ENCODE measurements at places on chromosomes 2 and 18.

GRCh38 chr2:176123411-176124109, 1.0 kb downstream of the HOXD9 start:
- DNase-seq = no peak

DNA sequence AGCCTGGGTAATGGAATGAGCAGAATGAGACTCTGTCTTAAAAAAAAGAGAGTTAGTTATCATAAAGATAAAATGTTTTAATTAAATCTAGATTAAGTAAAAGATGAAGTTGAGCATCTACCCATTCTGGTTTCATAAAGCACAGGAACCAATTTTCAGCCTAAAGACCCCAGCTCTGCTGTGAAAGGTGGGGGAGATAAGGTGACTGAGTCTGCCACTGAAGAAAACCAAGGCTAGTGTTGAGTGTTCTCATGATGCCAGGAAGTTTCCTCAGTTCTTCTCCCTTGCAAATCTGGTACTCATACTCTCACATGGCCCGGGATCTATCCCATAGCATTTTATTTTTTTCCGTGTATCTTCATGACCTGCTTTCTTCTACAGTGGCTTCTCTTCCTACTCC, 10.4 kb upstream of the CXCR4 start:
- no peak for DNase-seq

DNA sequence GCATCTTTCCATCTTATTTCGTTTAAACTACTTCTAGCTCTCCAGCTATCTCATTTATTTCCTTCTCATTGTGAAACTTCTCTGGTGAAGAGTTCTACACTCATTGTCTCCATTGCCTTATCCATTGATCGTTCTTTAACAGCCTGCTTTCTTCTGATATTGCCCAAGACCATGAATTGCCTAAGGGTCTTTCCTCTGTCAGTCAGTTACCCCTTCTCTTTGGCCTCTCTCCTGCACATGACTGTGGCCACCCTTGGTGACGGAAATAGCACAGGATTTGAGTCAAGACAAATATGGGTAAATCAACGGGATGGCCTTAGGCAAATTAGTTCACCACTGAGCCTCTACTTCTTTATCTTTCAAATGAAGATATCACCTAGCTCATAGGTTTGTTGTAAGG, 26.6 kb downstream of the NHEJ1 start:
- no peak for DNase-seq

DNA sequence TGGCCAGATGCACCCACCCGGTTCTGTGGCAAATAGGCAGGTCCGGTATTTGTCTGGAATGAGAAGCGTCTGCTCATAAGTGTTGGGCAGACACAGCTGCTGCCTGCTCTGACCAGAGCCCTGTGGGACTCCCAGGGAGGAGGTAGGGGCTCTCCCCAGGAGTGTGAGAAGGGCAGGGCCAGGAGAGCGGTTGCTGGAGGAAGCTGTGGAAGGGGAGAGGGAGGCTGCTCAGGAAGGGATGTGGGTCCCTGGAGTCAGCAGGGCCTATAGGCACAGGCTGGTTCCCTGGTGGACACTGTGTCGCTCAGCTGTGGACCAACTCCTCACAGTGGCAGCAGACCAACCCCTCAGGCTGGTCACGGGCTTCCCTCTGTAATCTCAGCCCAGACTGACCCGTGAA, 109.2 kb downstream of the DYSF start:
- no peak for DNase-seq

DNA sequence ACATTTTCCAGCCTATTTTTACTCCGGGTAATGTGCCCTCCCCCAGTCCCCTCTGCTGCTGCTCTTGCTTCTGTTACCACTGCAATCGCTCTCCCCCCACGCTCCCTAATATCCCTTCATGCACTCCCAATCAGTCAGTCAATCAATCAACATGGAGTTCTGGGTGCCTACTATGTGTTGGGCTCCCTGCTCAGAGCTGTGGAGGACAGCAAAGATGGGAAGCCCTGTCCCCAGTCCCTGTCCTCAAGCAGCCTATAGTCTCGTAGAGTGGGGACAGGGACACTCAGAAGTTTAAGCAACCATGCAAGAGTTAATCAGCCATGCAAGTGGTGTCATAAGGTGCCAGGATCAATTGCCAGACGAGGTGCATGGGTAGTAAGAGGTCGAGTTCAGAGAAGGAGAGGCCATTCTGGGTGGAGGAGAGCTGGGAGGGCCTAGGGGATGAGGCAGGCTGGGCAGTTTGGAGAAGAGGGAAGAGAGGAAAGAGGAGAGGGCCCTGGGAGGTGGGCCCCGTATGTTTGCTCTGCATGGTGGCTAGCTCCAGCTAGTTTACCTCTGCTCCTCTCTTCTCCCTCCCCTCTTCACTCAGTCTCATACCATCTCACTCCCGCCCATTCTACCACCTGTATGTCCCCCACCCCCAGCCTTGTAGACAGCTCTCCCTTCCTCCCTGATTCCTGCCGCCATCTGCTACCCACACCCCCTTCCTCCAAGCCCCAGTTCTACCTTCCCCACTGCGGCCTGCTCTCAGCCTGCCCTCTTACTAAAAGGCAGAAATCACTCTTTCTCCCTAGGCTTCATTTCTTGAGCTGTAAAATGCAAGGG, 3.9 kb downstream of the ASIC4 start:
- DNase-seq = no peak

GRCh38 chr2:25342372-25343186, 854 bp upstream of the DNMT3A start:
- DNase-seq = no peak

- DNase-seq = no peak
Observed at GRCh38 chr2:37895140-37895539, 29.9 kb upstream of the RMDN2 start.

DNA sequence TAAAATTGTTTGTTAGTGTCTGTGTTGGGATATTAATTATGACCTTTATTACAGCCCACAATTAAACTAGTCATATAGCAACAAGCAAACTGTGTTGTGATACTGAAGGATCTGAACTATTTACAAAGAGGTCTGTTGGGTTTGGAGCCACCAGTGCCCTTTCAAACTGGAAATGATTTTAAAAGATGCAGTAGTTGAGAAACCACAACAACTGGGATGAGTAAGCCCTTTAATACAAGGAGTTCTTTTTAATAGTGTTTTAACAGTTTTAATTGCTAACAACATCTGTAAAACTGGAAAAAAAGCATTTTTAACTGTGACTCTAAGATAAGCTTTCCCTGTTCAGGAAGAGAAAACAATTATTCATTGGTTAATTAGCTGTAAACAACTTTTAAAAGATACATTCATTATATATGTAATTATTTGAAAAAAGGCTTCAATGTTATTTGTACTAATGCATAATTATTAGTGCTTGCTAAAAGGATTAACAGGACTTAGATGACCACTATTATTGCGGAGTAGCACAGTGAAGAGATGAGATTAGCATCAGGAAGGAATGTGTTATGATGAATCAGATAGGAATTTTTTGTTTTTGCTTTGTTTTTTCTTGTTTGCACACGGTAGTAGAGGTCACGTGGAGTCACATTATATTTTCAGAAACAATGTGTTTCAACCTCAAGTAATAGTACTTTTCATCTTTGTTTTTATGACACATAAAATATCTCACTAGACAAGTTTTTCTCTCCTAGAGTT, 392.7 kb upstream of the FANCL start:
- DNase-seq = no peak

GRCh38 chr2:33810046-33810835, 211.1 kb upstream of the FAM98A start:
- no peak for DNase-seq

DNA sequence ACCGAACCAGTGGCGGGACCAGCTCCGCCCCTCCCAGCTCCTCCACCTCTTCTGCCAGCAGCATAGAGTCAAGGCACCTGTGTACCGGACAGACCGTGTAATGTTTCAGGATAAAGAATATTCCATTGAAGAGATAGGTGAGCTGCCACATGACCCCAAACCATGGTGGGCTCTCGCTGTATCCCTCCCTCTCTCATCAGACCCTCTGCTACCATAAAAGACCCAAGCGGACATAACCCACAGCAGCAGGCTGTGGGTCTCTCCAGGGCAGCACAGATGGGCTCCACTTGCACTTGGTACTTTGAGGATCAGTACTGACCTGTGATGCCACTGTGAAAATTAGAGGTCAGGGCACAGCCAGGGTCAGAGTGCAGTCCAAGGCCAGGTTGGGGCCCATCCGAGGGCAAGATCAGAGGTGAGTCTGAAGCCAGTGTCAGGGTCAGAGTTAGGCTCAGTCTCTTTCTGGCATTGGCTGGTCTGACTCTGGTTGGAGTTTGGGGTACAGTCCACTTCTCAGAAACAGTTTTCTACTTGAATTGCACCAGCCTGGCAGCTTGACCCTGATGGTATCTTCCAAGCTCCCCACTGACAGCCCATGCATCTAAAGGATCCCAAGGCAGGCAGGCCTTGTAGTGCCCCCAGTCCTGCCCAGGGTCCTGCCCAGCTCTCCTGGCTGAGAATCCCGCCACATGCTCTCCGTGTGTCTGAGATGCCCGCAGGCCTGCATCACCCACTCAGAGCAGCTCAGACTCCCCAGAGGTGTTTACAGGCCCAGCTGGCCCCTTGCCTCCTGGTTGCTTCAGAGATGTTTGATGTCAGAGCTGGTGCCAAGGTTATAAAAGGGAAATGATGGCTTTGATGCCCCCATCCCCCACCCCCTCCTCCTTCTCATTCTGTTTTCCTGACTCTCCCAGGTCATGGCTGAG, 212.1 kb downstream of the DYSF start:
- DNase-seq = no peak

- DNase-seq = no peak
Observed at GRCh38 chr2:126719833-126720351, 63.9 kb downstream of the GYPC start.

DNA sequence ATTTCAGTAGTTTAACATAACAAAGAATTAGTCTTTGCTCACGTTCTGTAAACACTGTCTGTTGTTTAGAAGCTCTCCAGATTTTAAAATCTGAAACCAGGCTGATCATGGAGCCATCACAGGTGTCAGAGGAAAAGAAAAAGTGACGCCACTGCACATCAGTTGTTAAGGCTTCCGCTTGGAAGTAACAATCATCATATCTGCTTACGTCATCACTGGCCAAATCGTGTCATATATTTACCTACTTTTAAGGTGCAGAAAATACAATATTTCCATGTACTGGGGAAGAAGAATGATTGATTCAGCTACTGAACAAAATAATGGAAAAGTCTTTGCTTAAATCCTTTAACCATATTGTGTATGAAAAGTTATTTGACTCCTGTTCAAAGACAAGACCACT, 382.6 kb upstream of the MC4R start:
- no peak for DNase-seq

GRCh38 chr2:174688079-174688478, 76.2 kb downstream of the CHRNA1 start:
- DNase-seq = no peak

- DNase-seq = no peak
Observed at GRCh38 chr2:156539086-156539860, 103.1 kb downstream of the GPD2 start.

DNA sequence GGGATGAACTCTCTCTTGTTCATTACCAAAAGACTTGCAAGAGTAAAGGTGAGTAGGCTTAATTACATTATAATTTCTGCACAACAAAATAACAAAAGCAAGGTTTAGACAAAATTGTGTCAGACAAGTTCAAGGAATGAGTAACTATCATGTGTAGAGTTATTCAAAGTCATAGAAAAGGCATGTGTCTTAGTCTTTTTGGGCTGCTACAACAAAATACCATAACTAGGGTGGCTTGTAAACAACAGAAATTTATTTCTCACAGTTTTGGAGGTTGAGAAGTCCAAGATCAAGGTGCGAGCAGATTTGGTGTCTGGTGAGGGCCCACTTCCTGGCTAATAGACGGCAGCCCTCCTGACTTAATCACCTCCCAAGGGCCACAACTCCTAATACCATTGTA, 37.6 kb downstream of the IL1R2 start:
- DNase-seq = no peak

DNA sequence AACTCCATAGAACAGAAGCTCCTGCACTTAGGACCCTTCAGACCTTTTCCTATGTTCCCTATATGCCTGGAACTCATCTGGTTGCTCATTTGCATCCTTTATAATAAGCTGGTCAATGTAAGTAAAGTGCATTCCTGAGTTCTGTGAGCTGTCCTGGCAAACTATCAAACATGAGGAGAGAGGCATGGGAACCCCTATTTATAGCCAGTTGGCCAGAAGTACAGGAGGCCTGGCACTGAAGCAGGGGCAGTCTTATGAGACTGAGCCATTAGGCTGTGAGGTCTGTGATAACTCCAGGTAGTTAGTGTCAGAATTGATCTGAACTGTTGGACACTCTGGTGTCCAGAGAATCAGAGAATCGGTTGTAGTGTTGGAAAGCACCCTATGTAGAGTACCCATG, 88.4 kb downstream of the EHD3 start:
- no peak for DNase-seq

DNA sequence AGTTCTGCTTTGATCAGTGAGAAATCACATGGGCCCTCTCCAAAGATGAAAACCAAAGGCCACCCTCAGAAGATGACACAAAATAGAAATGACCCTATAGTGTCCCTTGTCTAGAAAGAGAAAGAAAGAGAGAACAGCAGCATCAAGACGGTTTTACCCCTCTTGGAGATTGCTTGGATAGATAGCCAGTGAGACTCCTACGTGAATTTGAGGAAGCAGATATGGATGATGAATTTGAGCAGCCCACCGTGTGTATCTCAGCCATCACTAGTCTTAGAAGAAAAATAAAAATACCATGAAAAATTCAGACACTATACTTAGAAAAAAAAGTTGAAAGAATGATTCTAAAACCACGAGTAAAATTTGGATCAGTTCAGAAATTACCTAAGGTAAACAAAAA, 329.1 kb upstream of the CNTNAP5 start:
- no peak for DNase-seq

GRCh38 chr2:86335865-86336674, 1.4 kb downstream of the REEP1 start:
- no peak for DNase-seq

DNA sequence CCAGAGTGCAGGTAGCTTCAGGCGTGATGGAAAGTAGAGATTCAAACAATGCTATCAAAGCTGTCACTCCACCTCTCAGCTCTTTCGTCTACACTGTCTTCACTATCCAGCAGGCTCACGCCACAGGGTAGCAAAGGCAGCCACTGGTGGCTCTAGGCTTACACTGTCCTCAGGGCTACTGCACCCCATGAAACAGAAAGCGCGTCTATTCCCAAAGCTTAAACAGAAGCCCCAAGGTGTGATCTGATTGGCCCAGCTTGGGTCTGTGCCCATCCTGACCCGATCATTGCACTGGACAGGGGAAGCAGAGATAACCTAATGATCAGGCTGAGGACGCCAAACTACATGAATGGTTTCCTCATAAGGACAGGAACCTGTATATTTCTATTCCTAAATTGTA, 100.1 kb downstream of the PDCL3 start:
- DNase-seq = no peak

DNA sequence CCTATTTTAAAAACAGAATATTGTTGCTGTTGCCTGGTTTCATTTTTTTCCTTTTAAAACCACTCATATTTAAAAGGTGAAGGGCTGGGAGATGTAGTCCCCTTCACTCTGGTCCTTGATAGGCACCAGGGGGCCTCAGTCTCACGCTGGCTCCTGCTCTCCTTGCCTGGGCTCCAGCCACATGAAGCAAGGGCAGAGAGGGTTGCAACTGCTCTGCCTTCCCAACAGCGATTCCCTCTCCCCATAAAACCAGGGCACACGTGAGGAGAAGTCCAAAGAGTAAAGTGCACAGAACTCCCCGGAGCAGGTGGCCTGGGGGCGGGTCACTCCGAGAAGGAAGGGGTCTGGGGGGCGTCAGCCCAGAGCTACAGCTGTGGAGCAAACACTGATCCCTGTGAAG, 12.8 kb downstream of the TMEM127 start:
- DNase-seq = no peak
